ENCODE measurements at places on chromosomes 3 and 15.

GRCh38 chr15:64548235-64548634 lies 87.9 kb downstream of the ZNF609 start:
- no peak for DNase-seq

DNA sequence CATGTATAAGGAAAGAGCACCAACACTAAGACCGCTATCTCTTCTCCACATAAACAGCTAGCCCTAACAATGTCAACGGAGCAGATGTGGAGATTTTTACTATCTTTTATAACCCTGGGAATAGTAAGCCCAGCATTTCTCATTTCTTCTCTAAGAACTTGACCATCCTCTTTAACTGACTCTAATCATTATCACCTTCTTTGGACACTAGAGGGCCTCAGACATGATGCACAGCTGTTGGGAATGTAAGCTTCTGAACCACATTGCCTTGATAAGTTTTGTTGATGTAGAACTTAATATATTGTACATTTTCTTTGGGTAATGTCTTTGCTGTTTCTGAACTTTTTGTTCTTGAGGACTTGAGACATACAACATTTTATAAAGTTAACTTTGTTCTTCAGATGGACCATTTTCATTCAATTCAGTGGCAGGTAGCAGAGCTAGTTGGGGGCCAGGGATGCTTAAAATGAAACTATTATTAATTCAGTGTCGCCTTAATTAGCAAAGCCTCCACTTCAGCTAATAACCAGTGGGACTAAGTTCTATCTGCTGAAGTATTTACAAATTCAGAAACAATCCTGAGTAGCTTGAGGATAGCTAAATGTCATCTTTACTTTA lies 9.6 kb upstream of the TAGLN3 start:
- DNase-seq: peak; percentile 74

DNA sequence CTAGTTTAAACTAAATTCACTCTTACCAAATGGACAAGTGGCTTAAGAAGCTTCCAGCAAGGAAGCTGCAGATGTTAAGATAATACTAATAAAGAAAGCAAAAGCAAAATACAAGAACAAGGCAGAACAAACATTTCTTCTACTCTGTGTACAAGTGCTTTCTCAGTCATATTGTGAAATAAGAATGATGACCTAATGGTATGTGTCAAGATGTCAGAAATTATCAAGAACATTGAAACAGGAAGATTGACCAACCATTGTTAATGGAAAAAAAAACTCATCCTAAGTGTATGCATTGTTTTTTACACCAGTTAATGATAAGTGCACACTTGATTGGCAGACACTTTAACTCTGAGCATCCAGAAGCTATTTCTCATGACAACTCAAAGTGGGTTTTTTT lies 65.4 kb upstream of the P2RY1 start:
- DNase-seq: no peak

- no peak for DNase-seq
These were observed 52.1 kb downstream of the EDEM1 start for GRCh38 chr3:5239602-5240001.

DNA sequence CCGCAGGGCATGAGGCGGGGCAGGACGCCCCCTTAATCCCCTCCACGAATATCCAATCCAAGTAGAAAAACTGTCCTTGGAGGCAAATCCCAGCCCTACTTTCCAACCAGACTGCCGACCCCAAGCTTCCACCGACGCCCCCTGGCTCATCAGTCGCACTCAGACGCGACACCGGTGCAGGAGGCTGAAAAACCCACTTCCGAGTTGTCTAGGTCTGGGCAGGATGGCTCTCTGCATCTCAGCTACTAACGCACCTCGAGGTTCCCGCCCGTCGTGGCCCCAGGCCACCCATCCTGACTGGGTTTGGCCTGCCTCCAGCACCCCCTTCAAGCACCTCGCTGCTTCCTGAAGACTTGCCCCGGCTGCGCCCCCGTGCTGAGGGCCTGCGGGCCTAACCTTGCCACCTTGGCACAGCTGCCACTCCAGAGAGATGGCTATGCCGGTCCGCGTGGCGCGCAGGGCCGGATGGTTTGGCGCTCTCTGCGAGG lies 15.5 kb downstream of the RGMA start:
- no peak for DNase-seq

- no peak for DNase-seq
These were observed 16.5 kb upstream of the PLOD2 start for GRCh38 chr3:146177519-146177918.

GRCh38 chr3:24375947-24376384 lies 118.7 kb downstream of the THRB start:
- DNase-seq: no peak

- peak; percentile 34 for DNase-seq
These were observed 59.8 kb upstream of the KLHL25 start for GRCh38 chr15:85854345-85855097.

GRCh38 chr15:53251996-53252395 lies 461.9 kb upstream of the ONECUT1 start:
- no peak for DNase-seq

- no peak for DNase-seq
These were observed 43.4 kb downstream of the CD200 start for GRCh38 chr3:112376241-112376911.

- no peak for DNase-seq
These were observed 13.9 kb downstream of the CPNE9 start for GRCh38 chr3:9717563-9717962.

GRCh38 chr15:58992181-58992580 lies 4.7 kb downstream of the RNF111 start:
- no peak for DNase-seq

DNA sequence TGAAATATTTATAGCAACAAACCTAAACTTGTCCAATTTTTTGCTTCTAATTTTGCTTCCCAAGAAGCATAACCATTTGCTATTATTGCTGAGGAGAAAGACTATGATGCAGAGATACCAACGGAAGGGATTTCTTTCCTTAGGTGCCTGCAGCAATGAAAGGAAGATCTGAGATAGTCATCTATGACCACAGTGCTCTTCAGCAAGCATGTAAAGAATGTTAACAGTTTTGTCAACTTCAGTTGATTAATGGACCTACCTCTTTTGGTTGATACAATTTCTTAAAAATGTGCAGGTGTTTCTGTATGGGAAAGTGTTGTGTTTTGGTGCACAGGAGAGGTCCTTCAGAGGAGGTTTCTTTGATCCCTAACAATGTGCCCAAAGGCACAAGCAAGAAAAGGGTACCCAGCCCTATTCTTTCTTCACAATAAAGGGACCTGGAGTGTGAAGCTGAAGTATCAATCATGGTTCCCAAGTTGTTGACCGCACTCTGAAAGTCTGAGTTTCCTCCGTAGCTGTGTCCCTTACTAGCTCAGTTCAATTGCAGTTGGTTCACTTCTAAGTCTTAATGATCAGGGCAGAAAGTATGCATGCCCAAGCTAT lies 307.7 kb upstream of the KCNH8 start:
- DNase-seq: no peak

- no peak for DNase-seq
These were observed 48.9 kb upstream of the RBP1 start for GRCh38 chr3:139588450-139588849.

Measured in HCEC 1CT (cell line).